ENCODE measurements at places on chromosomes 6 and 20.

GRCh38 chr6:155212616-155213380 is 51.0 kb upstream of the CLDN20 start:
- DNase-seq, result no peak

GRCh38 chr6:157487110-157487773 is 106.3 kb downstream of the ZDHHC14 start:
- DNase-seq, result peak; percentile 10

DNA sequence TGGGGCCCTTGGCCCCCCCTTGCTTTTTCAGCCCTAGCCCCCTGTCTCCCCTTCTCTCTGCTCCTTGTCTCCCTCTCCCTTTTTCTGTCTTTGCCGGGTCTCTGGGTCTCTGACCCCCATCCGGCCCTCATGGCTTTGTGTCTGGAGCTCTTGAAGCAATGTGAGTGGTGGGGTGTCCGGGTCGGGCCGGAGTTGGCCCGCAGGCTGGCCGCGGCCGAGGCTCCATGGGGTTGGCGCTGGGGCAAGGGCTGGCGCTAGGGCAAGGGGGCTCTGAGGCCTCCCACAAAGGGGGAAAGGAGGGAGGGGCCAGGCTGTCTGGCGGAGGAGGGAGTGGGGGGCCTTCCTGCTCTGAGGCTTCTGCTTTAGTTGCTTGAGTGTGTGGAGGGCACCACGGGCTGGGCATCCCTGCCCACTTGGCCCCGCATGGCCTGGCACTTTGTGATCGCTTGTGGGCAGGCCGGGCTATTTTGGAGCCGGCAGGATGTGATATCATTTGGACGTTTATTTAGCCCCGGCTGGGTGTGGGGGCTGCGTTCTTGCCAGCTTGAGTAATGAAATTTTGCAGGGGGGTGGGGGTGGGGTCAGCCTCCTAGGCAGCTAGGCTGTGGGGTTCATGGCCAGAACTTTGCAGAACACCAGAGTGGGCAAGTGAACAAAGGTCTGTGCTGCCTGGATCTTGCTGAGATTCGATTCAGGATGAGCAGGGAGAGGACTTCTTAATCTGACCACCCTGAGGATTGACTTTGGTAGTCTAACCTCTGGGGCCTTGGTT is 78.7 kb upstream of the MYL9 start:
- DNase-seq, result peak; percentile 51

DNA sequence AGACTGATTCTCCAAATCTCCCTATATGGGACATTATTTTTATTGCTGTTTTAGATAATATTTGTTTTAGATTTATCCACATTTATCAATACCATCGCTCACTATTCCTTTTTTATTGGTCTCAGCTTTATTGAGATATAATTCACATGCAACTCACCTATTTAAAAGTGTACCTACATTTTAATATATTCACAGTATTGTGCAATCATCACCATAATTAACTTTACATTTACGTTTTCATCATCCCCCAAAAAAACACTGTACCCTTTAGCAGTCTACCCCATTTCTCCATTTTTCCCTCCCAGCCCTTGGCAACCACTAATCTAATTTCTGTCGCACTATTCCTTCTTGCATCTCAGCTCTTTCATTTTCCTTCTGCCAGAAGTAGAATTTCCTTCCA is 110.8 kb upstream of the HDAC2 start:
- DNase-seq, result no peak

DNA sequence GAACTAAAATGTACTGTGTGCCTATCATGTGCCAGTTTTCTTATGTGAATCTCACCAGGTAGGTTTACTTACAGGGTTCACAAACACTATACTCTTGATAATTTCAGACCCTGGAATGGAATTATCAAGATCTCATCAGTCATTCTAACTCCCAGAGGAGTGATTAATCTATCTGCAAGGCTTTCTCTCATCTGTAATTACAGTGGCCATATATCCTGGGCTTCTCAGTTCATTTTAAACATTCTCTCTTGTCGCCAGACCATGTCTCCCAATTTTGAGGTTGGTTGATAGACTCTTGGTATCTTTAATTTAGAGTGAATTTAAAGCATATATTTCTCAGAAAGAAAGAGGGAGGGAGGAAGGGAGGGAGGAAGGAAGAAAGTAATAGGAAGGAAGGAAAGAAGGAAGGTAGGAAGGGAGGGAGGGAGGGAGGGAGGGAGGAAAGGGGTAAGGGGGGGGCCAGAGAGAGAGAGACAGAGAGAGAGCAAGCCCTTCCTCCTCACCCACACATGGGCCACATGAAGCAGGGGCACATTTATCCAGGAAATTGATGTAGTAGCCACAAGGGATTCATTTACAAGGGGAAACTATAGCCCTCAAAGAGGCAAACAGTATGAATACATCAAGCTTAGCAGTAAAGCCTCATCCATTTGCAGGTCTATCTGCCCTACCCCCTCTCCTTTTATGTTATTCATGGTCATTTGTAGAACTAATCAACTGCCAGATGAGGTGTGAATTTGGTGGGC is 25.8 kb upstream of the NRSN1 start:
- no peak for DNase-seq

DNA sequence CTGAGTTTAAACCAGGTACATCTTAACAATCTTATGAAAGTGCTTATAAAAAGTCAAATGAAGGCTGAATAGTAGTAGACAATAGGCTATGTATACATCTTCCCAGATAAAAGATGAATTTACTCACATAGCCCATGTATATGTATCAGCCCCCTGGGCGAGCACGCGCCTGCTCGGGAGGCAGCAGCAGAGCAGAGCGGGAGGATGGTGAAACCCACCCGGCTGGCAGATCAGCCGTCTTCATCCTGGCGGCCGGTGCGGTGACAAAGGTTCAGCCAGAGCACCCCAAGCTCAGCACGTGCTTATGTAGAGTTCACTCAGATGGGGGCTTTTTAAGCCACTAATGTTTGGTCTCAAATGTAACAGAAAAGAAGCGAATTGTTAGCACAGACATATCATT is 184.8 kb downstream of the KIF6 start:
- DNase-seq, result no peak

DNA sequence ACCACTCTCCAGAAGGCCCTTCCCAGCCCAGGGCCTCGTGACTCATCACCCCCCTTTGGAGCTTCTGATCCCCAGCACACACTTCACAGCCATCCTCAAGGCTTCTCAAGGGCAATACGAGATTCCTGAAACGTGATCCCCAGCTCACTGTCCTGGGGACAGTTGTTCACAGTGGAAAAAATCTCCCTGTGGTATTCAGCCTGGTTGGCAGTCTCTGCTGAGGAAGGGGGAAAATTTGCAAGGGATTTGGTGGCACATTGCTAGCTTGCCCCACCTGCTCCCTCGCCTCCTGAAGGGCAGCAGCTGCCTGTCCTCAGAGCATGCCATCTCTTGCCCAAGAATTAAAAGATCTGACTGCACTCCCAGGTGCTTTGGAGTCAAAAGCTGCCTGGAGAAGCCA is 20.7 kb upstream of the PKHD1 start:
- DNase-seq, result no peak

DNA sequence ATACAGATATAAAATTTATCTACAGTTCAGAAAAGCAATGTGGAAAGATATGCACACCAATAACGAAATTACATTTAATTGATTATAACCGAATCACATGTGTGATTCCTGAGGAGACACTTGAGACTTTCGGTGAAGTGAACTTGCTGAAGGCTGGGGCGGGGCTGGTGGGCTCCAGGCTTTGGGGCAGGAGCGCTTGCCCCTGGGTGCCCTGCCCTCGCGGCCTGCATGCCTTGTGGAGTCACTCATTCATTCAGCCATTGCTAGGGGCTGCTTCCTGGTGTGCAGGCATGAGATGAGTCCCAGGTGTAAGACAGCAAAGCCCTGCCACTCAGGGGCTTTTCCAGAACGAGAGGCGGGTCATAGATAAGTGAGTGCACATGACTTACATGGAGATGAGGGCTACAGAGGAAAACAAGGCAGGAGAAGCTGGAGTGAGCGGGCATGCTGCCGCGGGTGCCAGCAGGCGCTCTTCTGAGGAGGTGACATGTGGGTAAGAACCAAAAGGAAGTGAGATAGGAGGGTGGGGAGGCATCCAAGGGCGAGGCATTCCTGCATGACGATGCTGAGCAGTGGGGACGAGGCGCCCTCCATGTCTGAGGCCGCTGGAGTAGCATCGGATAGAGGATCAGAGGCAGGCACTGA is 88.7 kb downstream of the BMP7 start:
- no peak for DNase-seq

GRCh38 chr20:3994125-3994524 is 21.2 kb downstream of the RNF24 start:
- DNase-seq, result no peak

DNA sequence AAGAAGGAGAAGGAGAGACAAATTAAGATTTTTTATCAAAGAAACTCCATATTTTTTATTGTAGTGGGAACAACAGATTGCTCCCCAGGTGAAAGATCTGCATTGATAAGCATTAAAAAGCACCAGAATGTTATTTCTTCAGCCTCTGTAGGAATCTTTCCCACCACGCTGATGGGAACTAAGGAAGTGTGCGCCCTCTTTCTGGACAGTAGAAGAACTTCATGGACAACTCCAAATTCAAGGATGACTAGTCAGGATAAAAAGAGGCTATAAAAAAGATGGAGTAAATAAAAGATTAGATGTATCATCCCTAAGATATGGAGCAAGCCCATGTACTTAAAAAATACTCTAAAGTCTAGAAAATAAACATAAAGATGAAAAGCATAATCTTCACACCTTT is 45.8 kb upstream of the PAK5 start:
- no peak for DNase-seq

GRCh38 chr6:126633373-126633772 is 293.5 kb downstream of the CENPW start:
- no peak for DNase-seq

- DNase-seq, result peak; percentile 22
These were observed 47.8 kb downstream of the CDH22 start for GRCh38 chr20:46260480-46260879.

GRCh38 chr6:31559958-31560696 is 12.0 kb upstream of the LTA start:
- peak; percentile 65 for DNase-seq

DNA sequence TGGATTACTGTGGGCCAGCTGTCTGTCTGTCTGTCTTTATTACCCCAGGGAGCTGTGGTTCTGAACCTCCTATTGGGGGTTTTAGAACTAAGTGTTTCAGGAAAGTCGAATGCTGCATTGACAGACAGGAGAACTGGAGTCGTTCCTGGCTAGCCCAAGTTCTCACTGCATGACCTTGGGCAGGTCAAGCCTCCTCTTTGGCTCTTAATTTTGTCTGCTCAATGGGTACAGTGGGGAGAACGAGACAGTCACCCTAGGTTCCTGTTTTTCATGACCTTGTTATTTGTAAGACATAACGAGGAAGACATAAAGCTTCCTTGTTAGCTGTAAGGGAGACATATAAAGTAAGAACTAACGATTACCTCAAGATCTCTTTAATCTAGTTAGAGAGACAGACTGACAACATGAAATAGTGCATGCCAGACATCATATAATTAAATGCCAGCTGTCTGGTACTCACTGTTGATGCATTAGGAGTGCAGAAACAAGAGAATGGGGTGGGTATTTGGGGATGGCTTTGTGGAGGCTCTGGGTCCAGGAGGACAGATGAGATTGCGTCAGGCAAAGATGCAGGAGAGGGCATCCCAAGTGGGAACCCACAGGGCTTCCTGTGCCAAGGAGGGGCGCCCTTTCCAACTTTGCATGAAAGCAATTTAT is 3.7 kb upstream of the CCDC167 start:
- DNase-seq, result no peak

GRCh38 chr6:18323935-18324705 is 59.8 kb upstream of the DEK start:
- DNase-seq, result peak; percentile 62

GRCh38 chr6:47254906-47255305 is 54.8 kb downstream of the TNFRSF21 start:
- no peak for DNase-seq

DNA sequence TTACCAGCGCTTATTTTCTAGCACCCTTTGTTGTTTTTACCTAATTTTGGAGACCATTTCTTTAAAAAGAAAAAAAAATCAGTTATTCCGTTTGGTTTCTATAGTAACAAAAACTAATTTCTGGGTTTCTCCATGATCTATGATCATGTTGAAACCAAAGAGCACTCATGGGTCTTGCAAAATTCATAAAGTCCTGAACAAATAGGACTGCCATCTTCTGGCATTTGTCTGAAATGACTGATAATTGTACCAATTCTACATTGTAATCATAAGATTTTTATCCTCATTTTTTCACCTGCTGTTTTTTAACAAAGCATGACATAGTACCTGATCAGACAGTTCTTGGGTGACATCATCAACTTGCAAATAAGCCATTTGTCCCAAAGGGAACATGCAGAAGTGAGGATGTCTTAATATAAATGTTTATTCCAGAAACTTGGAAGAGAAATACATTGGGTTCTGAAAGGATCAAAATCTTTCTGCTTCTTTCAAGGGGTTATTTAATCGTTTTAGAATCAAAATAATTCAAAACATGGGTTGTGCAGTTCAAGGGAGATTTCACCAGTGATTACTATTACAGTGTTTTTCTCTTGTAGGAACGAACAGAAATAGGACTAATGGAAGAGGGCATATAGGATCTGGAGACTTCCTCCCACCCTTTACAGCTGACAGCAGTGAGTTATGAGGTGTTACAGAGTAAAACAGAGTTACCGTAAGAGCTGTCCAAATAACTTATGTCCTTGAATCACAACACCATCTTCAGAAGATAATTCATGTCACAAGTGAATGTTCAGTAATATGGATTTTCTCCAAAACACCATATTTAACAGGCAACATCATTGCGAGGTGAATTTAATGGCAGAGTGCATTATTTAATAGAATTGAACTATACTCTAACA is 87.1 kb upstream of the GJE1 start:
- peak; percentile 18 for DNase-seq

GRCh38 chr20:59160389-59161115 is 3.1 kb upstream of the ZNF831 start:
- DNase-seq, result no peak

DNA sequence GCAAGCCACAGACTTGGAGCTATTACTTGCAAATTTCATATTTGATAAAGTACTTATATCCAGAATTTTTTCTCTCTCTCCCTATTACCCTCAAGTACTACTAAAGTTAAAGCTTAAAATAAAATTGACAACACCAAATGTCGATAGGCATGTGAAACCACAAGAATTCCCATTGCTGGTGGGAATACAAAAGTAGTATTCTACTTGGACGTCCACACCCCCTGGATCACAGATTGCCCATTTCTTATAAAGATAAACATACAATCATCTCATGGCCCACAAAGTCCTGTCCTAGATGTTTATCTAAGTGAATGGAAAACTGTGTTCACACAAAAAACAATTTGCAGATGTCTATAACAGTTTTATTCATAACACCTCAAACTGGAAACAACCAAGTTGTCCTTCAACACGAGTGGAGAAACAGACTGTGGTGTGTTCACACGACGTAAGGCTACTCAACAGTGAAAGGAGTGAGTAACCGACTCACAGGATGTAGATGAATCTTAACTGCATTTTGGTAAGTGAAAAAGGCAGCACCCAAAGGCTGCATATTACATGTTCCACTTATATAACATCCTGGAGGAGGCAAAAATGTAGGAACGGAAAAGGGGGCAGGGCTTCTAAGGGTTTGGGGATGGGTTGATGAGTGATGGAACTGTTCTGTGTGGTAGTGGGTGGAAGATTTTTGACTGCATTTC is 297.4 kb downstream of the THBS2 start:
- no peak for DNase-seq

GRCh38 chr20:366041-366718 is 14.4 kb upstream of the TRIB3 start:
- DNase-seq, result no peak

Measured in RWPE1 (cell line).